ENCODE measurements at places on chromosomes 11 and 22.

DNA sequence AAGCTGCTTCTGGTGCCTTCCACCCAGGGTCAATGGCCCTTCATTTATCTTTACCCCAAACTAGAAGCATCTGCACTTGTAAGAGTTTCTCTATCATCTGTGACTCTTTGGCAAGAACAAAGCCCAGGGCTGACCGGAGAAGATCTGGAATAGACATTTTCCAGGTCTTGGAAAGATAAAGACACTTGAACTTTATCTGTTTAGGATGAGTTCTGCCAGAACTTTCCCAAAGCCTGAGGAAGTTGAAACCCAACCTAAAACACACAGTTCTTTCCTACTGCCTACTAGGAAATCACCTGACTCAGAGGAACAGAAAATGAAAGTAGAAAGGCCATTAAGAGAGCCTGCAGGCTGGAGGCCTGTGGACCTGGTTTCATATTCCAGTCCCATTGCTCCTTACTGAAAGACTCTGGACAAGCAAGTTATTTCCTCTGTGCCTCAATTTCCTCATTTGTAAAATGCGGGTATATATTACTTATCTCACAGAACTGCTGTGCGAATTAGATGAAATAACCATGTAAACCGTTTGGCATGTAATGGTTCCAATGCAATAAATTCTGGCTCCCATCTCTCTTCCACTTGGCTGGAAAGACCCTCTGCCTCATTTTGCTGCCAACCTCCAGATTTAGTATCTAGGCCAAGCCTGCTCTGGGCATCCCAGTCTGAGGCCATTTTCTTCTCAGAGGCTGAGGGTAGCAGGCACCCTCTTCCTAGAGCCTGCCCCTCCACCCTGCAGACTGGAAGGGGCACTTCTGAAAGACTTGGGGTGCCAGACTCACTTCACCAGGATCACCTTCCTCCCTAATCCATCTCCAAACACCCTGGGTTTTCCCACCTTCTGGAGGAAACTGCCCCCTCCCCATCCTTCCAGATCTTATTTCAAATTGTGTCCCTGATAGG, 1.2 kb downstream of the UBE2L6 start:
- DNase-seq = no peak

- no peak for DNase-seq
These were observed 21.2 kb downstream of the ARL14EP start for GRCh38 chr11:30344085-30344484.

- no peak for DNase-seq
These were observed 7.2 kb downstream of the CEP164 start for GRCh38 chr11:117334896-117335295.

DNA sequence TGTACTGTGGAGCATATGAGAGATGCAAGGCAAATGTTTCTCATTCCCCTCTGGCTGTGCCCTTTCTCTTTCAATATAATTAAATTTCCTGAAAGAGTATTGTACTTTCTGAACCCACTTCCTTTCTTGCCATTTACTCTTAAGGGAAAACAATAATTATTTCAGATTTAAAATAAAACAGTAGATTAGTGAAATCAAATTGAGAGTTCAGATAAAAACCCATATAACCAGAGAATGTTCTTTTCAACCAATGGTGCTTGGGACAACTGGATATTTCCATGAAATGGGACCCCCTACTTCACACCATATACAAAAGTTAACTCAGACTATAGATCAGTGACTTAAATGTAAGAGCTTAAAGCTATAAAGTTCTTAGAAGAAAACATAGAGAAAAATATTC, 26.1 kb upstream of the DLAT start:
- no peak for DNase-seq

DNA sequence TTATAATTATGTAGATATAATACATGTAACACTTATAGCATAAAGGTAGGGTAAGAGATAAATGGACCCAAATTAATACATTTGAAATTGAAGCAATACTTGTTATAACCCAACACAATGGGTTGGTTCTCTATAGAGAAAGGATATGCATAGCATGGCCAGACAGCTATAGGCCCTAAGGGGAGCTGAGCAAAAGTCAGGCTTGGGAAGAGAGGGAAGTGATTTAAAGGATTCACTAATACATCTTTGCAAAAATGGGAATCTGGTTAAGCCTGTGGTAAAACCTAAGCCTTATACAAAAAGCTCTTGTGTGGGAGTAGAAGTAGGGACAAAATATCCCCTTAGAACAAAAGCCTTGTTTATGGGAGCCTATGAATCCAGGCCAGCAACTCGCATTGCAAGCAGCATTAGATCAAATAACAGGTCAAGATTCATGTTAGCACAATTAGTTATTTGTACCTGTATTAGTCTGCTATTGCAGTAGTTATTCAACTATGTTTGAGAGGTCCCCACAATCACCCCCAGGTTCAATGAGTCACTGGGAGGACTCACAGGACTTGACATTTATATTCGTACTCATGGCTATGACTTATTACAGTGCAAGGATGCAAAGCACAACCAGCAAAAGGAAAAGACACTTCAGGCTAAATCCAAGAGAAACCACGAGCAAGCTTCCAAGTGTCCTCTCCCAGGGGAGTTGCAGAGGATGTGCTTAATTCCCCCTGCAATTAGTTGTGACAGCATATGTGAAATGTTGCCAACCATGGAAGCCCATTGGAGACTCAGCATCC, 144.7 kb upstream of the LMO1 start:
- DNase-seq = no peak

DNA sequence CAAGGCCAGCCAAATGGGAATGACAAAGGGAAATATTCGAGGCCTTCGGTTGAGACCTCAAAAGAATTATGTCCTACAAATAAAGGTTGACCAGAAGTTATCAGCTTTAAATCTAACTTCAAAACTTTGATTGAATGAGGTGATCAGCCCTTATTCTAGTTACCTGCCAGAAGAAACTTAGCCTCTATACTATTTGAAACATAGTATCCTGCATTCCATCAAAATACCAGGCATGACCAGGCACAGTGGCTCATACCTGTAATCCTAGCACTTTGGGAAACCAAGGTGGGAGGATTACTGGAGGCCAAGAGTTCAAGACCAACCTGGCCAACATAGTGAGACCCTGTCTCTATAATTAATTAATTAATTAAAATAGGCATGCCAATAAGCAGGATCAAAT, 44.3 kb upstream of the ADORA2A start:
- no peak for DNase-seq

DNA sequence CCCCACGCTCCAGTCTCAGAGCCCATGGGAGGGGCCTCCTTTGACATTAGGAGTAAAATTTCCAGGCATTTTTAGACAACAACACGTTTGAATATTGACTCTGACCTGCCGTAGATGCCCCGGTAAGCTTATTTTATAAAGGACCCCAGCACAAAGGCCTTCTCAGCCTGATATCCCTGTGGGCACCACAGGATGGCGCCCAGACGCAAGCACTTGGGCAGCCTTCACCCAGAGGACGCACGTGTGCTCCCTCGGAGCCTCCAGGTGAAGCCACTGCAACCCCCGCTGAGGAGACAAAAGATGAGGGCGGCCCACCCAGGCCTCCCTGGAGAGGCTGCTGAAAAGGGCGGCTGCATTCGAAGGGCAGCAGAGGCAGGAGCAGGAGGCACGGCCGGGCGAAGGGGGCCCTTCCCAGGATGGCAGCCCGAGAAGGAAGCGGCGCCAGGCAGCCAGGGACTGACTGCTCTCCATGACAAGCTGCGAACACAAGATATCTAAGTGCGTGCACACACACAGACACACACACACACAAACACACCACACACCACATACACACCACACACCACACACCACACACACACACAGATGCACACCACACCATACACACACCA, 15.2 kb upstream of the TH start:
- DNase-seq = no peak

GRCh38 chr11:84608837-84609196, 1018.3 kb downstream of the DLG2 start:
- DNase-seq = no peak

- no peak for DNase-seq
These were observed 22.3 kb downstream of the SPON1 start for GRCh38 chr11:13984616-13985450.

- DNase-seq = no peak
These were observed 94.5 kb downstream of the PHF21A start for GRCh38 chr11:46026606-46027293.

DNA sequence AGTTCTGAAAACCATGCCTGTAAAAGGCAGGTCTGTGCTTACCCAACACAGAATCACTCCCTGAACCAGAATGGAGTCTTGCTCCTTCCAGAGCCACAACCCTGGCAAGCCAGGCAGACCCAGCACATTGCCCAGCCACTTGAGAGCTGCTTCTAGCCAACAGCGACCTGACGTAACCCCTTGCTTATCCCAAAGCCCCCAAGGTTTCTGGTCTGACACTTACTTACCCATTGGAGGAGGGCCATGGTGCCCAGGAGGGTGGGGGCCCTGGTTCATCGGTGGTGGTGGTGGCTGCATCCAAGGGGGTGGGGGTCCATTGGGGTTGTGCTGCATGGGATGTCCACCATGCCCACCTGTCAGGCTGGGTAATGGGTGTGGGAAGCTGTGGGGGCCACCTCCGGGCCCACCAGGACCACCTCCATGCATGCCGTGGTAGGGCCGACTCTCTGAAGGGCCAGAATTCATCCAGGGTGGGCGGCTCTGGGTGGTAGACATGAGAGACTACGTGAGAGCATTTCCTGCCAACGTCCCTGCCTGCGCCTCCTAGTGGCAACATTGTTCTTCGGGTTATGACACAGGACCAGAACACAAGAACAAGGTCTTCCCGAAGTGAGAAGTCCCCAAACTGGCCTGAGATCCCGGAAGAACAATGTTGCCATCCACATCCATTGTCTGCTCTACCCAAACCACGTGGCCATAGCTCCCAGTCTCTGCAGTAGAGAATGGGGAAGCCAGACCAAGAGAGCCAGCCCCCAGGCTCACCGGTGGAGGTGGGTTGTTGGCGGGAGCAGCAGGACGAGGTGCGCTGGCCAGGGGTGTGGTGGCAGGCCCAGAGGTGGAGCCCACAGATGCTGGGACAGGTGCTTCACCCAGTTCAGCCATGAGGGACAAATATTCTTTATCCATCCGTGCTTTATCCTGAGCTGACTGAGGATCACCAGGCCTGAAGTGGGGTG, 7.8 kb upstream of the PYGM start:
- DNase-seq = no peak

- no peak for DNase-seq
These were observed 24.1 kb upstream of the TUB start for GRCh38 chr11:8056810-8057463.

DNA sequence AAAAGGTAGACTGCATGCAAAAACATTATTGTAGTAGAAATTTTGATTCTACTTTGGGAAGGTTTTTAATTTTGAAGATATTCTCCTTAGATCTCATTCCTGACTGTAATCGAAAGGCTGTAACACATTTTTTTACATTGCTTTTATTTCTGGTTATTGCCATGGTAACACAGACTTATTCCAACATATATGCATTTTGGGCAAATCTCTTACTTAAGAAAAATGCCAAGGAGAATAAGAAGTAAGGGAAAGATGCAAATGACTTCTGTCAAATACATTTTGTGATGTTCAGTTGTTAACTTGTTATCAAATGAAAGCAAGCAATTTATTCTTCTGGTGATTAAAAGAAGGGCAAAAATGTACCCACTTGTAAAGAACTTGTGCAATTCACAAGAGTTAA, 267.5 kb downstream of the AASDHPPT start:
- no peak for DNase-seq

GRCh38 chr11:100759856-100760255, 72.8 kb downstream of the ARHGAP42 start:
- no peak for DNase-seq

GRCh38 chr22:49255154-49255553, 572.5 kb downstream of the BRD1 start:
- DNase-seq = no peak

DNA sequence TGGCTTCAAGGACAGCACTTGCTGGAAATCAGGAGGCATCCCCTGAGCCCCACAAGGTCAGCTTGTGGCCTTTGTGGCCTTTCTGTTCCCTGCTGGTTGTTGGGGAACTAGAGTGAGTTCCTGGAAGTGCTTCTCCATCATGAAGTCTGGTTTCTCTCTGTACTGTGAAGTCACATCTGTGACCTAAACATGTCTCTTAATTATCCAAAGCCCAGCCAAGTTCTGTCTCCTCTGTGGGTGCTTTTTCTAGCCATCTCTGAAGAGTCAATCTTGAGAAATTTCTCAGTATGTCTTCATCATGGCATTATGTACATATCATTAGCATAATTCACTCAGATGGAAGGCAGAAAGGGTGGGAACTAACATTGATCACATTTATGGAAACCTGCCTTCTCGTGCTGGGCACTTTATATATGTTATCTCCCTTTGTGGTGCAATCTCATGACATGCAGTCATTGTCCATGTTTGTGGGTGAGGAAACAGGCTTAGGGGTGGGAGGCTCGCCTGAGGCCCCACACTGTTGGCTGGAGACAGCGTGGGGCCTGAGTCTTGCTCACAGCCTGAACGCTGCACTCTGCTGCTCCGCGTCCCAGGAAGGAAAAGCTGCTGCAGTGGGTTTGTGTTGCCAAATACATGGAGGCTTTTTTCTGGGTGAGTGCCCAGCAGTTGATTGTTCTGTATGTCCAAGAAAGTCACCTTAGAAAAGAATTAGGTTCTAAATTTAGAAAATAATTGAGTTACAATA, 24.6 kb downstream of the IGHMBP2 start:
- no peak for DNase-seq

- DNase-seq = no peak
These were observed 14.0 kb upstream of the TP53I11 start for GRCh38 chr11:44964526-44965209.

GRCh38 chr11:24422376-24422775, 74.5 kb upstream of the LUZP2 start:
- no peak for DNase-seq

DNA sequence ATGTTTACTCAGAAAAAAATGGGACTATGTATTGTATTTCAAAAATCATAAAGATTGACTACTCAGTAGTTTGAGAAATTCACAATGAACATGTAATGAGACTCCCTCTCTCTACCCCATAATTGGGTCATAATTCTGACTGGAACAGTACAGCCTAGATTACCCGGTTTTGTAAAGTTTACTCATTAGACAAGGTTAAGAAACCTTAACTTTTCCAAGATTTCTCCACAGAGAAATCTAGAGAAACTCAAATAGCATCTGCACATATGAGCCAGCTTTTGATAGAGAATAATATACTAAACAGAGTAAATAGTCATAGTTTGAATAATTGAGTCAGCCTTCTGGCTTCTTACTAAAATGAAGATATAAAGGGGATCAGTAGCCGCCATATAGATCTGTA, 331.1 kb upstream of the MPPED2 start:
- DNase-seq = no peak

DNA sequence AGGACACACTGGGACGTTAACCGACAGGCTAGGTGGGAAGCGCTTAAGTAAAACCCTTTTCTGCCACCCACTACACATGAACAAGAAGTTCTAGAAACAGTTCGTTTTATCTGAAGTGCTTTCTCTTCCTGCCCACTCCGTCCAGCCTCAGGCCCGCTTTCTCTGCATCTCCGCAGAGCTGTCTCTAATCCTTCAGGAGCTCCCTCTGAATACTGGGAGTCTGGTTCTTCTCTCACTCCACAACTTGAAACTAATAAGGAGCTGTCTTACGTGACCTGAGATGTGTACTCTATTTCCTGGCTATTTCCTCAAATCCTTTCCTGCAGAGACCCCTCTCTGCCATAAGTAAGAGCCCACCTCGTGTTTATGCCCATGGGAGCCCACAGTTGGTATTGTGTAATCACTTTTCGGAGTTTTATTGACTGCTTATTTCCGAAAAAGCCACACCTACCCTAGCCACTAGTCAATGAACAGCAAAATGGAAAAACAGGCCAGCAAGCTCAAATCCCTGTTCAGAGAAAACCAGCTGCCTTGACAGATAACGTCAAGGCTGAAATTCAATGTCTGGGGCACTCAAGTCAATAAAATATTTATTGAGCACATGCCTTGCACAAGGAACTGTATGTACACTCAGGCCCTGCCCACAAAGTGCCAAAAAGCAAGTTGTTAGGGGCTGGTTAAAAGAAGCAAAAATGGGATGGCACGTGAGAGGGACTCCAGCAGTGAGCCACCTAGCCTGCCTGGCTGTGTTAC, 4.9 kb downstream of the PC start:
- DNase-seq = no peak

All from cortex of kidney (tissue), 1 donor.